ENCODE measurements at places on chromosomes 5 and 9.
A peak's percentile ranks its signal among the peaks of the same experiment; 100 is the strongest.

DNA sequence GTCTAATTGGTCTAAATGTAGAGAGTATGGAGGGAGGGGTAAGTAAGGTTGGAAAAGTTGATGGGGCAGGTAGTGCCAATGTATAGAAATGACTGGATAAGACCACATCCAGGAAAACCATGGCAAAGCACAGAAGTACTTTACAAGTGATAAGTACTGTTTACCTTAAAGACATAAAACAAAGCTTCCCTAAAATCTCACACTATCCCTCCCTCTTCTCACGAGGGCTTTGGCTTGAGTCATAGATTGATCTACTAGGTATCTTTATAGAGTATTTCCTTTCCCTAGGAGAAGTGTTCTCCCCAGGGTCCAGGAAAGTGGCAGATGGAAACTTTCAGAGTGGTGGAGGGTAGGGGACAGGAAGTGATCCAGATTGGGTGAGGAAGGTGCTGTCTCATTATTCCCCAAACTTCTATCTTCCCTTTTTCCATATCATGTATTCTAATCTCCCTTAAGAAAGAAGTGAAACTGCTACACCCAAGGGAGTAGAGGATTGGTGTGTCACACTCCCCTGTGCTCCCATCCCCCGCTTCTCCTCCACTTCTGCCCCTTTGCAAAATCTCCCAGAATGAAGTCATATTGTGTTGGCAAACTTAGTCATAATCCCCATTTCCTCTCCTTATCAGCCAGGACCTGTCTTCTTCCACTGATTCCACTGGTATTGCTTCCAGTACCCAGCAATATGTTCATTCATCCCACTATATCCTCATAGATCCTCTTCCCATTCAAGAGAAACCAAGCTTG lies 14.6 kb downstream of the IL33 start:
- DNase-seq = peak; percentile 94

DNA sequence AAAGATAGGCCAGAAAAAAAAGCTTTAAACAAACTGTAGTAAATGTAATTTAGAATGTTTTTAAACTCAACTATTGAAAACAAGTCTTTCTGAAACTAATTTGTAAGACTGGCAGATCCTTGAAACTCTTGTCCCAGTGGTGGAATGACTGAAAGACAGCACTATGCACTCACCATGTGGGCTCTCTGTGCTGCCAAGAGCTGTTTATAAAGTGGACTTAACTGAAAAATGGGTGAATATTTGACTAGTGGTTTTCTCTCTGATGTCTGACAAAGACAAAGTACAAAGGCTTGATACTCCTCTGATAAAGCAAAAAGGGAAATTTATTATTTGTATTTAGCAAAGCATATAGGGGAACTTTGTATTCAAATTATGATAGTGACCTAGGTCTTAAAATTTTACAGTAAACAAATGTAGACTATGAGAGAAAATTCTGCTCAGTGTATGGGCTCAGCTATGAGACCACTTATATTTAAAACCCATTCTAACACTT lies 635.4 kb downstream of the NR2F1-AS1 start:
- no peak for DNase-seq

GRCh38 chr5:439636-440035 lies 3.3 kb upstream of the EXOC3 start:
- no peak for DNase-seq

GRCh38 chr5:16742938-16743337 lies 126.1 kb upstream of the RETREG1 start:
- DNase-seq = peak; percentile 69

GRCh38 chr5:53100606-53101005 lies 9.0 kb downstream of the MOCS2 start:
- DNase-seq = peak; percentile 50

DNA sequence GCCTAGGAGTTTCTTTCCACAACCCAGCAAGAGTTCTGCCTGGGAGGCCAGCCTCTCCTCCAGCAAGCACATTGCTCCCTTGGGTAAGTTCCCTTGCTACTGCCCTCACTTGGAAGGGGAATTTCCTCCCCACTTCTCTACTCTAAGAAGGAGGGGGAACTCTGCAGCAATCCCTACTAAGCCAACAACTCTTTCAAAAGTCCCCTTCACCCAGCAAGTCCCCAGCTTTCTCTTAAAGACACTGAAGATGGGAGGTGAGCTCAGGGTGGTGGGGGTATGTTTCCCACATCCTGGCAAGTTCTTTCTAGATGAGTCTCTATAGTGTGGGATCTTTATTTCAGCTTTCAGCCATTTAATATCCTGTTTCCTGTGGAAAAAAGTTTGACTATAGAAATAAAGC lies 49.0 kb downstream of the PDE8B start:
- DNase-seq = no peak

- peak; percentile 74 for DNase-seq
These were observed 17.3 kb downstream of the TRIM7 start for GRCh38 chr5:181187500-181188213.

- DNase-seq = no peak
These were observed 388.0 kb downstream of the TMEM232 start for GRCh38 chr5:110338341-110339083.

- peak; percentile 91 for DNase-seq
These were observed 8.0 kb upstream of the MAN2A1 start for GRCh38 chr5:109681763-109682162.

- peak; percentile 84 for DNase-seq
These were observed 13.9 kb downstream of the REXO4 start for GRCh38 chr9:133403766-133404453.

- DNase-seq = peak; percentile 97
These were observed 5.0 kb downstream of the SRD5A1 start for GRCh38 chr5:6638236-6638635.
